ENCODE measurements at places on chromosomes 4 and X. TPM values are rescaled to one million over a fixed set of nuclear protein-coding genes. Genes with fewer than 3 reads are reported as not detected.

C4orf51 gene
- total RNA-seq = not detected

PIN4 gene
- 7.1 TPM for total RNA-seq

STK32B gene
- total RNA-seq = not detected

AFM gene
- not detected for total RNA-seq

NRK gene
- not detected for total RNA-seq

SSX2B gene
- total RNA-seq = not detected

DIPK2B gene
- not detected for total RNA-seq

WDFY3 gene
- not detected for total RNA-seq

SYN1 gene
- total RNA-seq = 0.72 TPM

GLRA2 gene
- total RNA-seq = not detected

FABP2 gene
- total RNA-seq = 0.38 TPM

ASB5 gene
- total RNA-seq = not detected

COX7B2 gene
- total RNA-seq = not detected

ATP1B4 gene
- total RNA-seq = not detected

BMX gene
- not detected for total RNA-seq

MANBA gene
- 16.0 TPM for total RNA-seq

HSFX1 gene
- total RNA-seq = 0.58 TPM

PPARGC1A gene
- not detected for total RNA-seq

BRS3 gene
- not detected for total RNA-seq

BEND2 gene
- not detected for total RNA-seq

KLHL13 gene
- total RNA-seq = not detected

APELA gene
- not detected for total RNA-seq

CLIC2 gene
- total RNA-seq = 0.23 TPM

HPGD gene
- 10.9 TPM for total RNA-seq

ARHGAP10 gene
- total RNA-seq = 8.3 TPM

FGD1 gene
- total RNA-seq = 0.18 TPM

FTHL17 gene
- total RNA-seq = not detected
